ENCODE measurements at places on chromosomes 3 and 15.
A peak's percentile ranks its signal among the peaks of the same experiment; 100 is the strongest.

DNA sequence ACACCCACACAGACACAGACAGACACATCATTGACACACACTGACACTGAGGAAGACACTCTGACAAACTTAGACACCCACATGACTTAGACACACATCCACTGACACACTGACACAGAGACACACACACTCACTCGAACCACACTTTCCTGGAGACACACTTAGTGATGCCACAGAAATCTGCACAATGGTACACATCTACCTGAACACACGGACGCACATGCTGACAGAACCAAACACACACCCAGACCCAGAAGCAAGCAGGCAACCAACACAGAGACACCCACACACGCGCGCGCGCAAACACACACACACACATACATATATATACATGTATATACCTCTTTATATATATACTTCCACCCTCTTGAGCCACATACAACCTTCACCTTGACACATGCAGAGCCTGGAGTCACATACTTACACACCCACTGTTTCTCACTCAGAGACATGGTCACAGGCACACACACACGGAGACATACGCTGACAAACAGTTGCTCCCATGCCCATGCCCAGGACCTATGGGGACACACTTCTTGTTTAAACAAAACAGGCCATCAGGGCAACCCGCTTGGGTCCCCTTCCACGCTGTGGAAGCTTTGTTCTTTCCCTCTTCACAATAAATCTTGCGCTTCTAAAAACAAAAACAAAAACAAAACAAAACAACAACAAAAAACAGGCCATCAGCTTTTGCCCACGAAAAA, 913 bp upstream of the SCN5A start:
- no peak for DNase-seq

DNA sequence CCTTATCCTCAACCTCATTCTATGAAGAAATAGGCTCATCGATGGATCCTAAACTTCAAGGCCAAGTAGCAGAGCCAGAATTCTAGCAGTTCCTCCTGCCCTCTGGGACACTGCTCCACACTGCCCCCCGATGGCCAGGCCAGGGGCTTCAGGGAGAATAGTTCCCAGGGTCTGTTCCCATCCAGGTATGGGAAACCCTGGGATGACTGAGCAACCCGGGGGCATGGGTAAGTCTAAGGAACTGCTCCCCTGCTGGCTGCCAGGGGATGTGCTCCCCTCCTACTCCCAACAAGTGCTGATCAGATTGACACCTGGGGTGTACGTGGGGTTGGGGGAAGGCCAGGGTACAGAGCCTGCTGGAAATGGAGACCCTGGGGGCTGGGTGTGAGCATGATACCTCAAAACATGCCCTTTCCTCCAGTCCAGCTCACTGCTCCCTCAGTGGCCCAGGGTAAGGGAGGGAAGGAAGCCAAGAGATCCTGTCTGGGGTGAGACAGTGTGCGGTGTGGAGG, 7.6 kb downstream of the ULK3 start:
- DNase-seq: peak; percentile 38

GRCh38 chr3:178522200-178523052, 13.8 kb upstream of the KCNMB2 start:
- DNase-seq: no peak

GRCh38 chr15:72796515-72797337, 13.2 kb upstream of the ADPGK start:
- no peak for DNase-seq

- no peak for DNase-seq
Observed at GRCh38 chr3:42052484-42053351, 38.4 kb upstream of the TRAK1 start.

DNA sequence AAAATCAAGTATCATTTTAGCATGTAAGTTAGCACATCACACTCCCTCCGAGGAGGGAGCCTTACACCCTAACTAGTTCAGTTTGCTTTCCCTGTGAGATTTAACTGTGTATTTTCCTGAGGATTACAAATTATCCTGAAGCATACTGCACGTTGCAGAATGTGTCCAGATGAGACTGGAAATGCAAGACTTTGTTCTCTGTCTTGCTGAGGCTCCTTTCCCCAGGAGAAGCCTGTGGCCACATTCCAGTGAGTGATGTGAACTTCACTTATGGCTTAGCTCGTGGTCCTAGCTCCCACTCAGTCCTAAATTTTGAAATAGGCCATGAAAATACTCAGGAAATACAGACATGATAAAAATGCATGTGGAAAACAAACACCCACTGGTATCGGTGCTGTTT, 23.7 kb downstream of the PDZRN3 start:
- no peak for DNase-seq

- DNase-seq: no peak
Observed at GRCh38 chr15:47186075-47186474, 531.2 kb upstream of the SEMA6D start.

- DNase-seq: no peak
Observed at GRCh38 chr15:61880084-61880483, 180.2 kb downstream of the VPS13C start.

GRCh38 chr3:182969277-182969676, 11.1 kb downstream of the DCUN1D1 start:
- DNase-seq: no peak

DNA sequence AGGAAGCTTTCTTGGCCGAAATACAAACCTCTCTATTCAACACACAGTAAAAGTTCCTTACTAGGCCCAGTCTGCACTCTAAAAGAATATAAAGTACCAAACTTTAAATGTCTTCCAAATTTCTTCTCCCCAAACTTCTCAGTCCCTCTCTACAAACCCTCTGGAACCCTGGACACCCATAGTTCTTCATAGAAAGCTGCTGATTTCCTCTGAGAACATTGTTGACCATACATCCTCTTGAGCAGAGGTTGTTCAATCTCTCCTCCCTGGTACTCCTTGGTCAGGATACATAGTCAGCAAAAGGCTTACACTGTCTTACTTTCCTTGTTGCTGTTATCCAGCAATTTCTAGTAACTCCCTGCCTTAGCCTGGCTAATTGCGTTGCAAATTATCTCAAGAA, 3.1 kb upstream of the ACAP2 start:
- no peak for DNase-seq

GRCh38 chr15:64235552-64235951, 72.7 kb upstream of the PPIB start:
- no peak for DNase-seq

GRCh38 chr15:67103432-67103831, 38.0 kb downstream of the SMAD3 start:
- no peak for DNase-seq

- no peak for DNase-seq
Observed at GRCh38 chr15:64891561-64891960, 20.1 kb upstream of the ANKDD1A start.

DNA sequence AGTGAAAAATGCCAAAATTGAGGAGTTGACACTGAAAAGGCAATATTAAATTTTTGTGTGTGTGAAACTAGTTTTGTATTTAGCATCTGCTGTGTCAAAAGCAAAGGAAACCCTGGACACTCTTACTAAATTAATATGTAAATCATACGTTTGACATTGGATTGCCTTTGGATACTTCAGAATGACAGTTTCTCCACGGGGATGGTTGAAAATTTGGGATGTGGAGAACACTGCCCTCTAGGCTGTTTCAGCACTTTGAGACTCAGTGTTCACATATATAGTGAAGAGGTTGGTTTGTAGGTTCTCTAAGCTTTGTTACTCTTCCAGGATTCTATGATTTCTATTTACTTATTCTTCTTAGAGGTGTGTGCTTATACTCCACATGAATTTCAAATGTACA, 3.0 kb downstream of the ROBO2 start:
- DNase-seq: no peak

- no peak for DNase-seq
Observed at GRCh38 chr3:162082516-162082915, 585.9 kb downstream of the OTOL1 start.

- DNase-seq: no peak
Observed at GRCh38 chr3:67118635-67119034, 120.5 kb downstream of the KBTBD8 start.

- no peak for DNase-seq
Observed at GRCh38 chr3:192685801-192686200, 41.5 kb downstream of the FGF12 start.

GRCh38 chr15:90571063-90571541, 41.4 kb downstream of the CRTC3 start:
- no peak for DNase-seq

- no peak for DNase-seq
Observed at GRCh38 chr15:92924216-92924615, 24.1 kb downstream of the CHD2 start.

DNA sequence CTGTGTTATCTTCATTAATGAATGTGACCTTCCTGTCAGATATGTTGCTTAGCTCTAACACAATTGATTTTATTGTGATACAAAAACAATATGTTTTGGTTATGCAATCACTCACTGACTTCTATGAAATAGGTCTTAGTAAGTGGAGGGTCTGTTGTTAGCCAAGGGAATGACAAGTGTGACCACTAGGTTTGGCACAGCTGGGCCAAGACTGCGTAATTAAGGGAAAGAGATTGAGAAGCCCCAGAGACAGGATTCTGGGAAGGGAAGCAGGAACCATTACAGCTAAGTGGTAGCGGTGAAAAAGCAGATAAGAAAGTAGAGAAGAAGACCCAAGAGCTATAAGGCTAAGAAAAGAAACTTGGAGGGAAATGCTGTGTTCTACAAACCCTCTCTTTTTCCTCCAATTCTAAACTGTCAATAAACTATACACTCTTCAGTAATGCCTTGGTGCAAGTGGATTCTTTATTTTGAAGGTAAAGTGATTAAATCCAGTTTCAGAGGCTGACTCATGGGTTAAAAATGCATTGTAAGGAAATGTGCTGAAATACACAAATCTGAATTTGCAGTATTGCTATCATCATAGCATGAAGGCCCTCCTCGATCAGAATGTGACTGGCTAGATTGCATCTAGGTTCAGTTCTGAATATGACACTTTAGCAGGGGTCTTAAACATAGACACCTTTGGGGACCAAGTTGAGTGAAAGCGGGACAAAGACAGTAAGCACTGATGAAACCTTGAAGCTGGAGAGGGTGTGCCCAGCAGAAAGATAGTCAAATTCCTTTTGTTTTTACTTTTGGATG, 26.1 kb downstream of the KCNMB2 start:
- DNase-seq: no peak

DNA sequence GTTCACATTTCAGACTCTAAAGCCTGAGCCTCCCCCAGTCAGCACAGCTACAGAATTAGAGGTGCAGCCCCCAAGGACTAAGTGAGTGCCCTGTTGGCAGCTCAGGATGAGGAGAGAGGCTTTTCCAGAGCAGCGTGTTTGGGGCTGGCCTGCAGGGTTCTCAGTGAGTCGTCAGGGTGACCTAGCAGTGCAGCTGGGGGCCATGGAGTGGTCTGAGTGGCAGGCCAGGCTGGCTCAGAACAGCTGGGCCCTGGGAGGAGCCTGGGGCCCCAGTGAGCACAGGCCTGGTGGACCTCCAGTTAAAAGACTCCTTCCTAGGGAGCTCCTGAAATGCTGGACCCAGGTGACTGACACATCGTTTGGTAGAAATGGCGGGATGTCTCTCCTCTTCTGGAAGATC, 108.3 kb downstream of the SLC49A4 start:
- no peak for DNase-seq

DNA sequence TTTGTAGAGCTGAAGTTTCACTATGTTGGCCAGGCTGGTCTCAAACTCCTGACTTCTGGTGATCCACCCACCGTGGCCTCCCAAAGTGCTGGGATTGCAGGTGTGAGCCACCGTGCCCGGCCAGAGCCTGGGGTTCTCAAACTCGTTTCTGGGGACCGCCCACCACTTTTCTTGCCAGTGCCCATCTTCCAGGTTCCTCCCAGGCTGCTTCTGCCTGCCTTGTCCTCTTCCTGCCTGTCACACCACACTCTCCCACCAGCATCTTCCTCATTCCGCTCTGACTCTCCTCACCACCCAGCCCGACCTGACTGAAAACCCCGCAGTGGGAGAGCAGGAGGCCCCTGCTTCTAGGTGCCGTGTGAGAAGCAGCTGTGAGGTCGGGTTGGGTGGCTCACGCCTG, 3.1 kb upstream of the DYNLT2B start:
- DNase-seq: no peak

DNA sequence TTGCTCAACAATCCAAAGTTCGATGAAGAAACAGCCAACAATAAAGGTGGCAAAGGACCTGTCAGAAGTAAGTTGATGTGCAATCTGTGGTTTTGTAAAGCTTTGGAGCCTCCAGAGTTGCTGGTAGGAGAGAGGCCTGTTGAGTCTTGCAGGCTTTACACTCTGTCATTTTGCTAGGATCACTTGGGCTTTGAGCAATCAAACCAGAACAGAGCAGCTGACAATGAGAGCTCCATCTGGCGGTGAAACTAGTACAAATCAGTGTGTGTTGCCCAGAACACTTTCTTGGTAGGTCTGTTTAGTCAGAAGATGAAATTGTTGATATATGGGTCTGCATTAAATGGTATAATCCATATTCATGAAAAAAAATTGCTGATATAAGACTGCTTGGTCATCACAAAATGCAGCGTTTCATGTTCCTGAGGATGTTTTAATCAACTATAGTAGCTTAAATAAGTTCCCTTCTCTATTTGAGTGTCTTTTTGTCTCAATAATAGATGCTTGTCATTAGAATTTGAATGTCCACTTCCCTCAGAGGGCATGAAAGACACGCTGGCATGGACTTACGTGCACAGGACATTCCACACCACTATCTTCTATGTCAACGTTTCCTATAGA, 25.7 kb downstream of the TMOD2 start:
- peak; percentile 52 for DNase-seq

GRCh38 chr3:179743913-179744312, 91.1 kb downstream of the USP13 start:
- no peak for DNase-seq

DNA sequence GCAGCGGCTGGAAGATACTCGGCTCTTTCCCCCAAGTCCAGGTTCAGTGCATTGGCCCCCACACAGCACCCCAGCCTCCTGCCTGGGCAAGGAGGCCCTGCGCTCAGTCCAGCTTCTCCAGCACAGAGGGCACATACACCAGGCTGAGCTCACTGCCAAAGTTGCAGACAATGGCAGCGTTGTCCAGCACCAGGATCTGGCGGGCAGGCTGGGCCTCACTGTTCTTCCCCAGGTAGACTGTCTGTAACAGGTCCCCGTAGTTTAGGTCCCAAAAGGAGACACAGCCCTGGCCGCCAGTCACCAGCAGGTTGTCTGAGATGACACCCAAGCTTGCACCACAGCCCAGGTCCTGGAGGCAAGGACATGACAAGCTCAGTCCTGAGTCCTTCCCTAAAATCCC, 32.9 kb downstream of the PTPN23 start:
- no peak for DNase-seq

DNA sequence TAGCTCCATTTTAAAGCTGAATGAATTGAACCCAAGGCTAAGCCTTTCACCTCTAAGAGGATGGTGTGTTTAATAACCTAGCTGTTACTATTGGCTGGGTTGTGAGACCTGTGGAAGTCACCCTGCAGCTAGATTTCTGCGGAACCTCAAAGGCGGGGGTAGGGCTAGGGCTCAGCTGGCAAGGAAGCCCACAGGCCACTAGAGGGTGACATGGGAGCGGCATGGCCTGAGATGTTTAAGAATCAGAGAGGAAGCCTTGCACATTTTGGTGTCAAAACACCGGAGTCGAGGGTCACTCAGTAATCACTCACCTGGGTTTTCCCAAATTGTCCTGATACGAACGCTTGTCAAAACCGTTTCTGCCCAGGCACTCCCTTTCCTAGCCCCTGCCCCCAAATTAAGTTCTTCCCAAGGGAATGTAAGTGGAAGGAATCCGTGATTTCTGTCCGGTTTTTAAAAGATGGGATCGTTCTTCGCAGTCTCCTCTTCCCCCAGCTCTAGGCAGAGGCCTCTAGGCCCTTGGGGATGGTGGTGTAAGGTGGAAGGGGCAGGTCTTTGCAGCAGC, 3.8 kb upstream of the ACAD9 start:
- peak; percentile 62 for DNase-seq

- no peak for DNase-seq
Observed at GRCh38 chr3:41769106-41769505, 192.8 kb downstream of the ULK4 start.

Data from stimulated activated CD4-positive, alpha-beta T cell treated with anti-CD3 and anti-CD28 coated beads, Interleukin-15, amount 100 ng/mL, for 48 hours (primary cell).